Brain (organoid and tissue), 16 donors: ENCODE measurements at places on chromosomes 7 and 10. TPM values are rescaled to one million over a fixed set of nuclear protein-coding genes. Genes with fewer than 3 reads are reported as not detected.

DNA sequence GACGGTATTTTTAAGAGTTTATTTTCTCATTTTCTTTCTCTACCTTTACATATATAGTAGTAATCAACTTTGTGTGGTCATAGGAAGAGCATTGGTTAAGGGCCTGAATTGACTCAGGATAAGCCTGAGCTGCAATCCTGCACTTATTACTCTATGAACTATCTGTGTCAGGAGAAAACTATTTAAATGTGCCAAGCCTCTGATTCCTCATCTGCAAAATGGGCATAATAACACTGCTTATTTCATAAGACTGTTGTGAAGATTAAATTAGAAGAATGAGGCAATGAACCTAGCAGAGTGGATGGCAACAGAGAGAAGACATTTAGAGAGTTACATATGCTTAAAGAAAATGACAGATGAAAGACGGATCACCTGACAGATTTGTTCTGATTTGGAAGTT, 175.5 kb downstream of the RELN start:
- no peak for DNase-seq

- DNase-seq = no peak
These were observed 14.3 kb upstream of the ARMC3 start for GRCh38 chr10:22913474-22914092.

GRCh38 chr7:33733870-33734650, 171.3 kb upstream of the BMPER start:
- no peak for DNase-seq

- no peak for DNase-seq
These were observed 81.1 kb downstream of the SVIL start for GRCh38 chr10:29553544-29554250.

- DNase-seq = no peak
These were observed 5.3 kb downstream of the ESYT2 start for GRCh38 chr7:158824028-158824427.

DNA sequence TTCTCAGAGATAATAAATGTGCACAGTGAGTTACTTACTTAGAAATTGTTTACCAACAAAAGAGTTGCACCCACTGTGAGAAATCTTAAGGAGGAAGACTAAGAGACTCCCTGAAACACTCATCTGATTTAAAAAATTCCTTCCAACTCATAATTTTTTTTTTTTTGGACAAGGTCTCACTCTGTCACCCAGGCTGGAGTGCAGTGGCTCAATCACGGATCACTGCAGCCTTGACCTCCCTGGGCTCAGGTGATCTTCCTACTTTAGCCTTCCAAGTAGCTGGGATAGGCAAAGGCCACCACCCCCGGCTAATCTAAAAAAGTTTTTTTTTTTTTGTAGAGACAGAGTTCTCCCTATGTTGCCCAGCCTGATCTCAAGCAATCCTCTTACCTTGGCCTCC, 36.0 kb downstream of the MALSU1 start:
- DNase-seq = no peak

- peak; percentile 49 for DNase-seq
These were observed 113.0 kb downstream of the EXOC4 start for GRCh38 chr7:133365917-133366316.

DNA sequence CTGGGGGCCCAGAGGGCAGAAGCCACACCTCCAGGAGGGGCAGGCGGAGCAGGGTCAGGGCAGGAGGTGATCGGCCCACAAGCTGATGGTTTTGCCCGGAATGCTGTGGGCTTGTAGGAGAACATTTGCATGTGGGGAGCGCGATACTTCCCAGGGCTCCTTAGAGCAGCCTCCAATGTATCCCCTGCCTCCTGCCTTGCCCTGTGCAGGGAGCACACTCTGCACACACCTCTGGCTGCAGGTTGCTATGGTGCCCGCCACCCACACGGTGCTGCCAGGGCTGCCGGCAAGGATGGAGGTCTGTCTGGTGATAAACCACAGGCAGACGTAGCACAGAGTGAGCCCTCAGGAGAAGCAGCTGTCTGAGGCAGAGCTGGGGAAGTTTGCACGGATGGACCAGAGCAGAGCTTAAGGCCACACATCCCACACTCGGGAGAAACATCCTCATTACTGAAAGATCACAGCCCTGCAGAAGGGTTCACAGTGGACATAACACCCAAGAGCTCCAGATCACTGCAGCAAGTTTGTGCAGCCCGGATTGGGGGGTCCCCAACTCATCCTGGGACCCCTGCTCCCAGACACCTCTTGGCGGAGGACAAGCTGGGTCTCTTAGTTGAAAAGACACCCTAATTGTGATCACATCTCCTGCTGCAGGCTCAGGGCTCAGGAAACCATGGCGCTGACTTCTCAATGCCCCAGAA, 41.8 kb downstream of the VIPR2 start:
- no peak for DNase-seq

GRCh38 chr7:22696541-22697228, 30.3 kb upstream of the IL6 start:
- no peak for DNase-seq

Gene HTRA1
- polyA plus RNA-seq = 280 TPM

GRCh38 chr10:74282151-74282847, 131.3 kb downstream of the ADK start:
- DNase-seq = no peak

Gene TMEM139
- polyA plus RNA-seq = 2.3 TPM

DNA sequence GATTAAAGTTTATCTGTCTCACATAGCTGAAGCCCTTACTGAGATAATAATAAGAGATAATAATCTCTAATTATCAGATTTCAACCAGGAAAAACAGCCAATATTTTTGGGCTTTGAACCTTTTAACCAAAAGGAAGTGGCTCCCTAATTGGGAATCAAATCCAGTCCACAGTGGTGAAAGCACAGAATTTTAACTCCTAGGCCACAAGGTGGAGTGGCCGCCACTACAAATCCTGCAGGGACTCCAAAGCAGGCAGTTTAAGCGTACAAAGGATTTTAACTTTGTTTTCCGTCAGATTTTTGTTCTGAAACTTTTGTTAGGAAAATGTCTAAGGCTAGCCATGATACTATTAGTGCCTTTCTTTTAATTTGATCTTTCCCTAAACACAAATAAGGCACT, 99.6 kb upstream of the CCNY start:
- DNase-seq = no peak

- DNase-seq = no peak
These were observed 493.1 kb downstream of the AUTS2 start for GRCh38 chr7:70091362-70091761.

Gene PIK3AP1
- polyA plus RNA-seq = 3.4 TPM

GRCh38 chr7:1083729-1084657, 3.9 kb upstream of the GPER1 start:
- DNase-seq = no peak

DNA sequence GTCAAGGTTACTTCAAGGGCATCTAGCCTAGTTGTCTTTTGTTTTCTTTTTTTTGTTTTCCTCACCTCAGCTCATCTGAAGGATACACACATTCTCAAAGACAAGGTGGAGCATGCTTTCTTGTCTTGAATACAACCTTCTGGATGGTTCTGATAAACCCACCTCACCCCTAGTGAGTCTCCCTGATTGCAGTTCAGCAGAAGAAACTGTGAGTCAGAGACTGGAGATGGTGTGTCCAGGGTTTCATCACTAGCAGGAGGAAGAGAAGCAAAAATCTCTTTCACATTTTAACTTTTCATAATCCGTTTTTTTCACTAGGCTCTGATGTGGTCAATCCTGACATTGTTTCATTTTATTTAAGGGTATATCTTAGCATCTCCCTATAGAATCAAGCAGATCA, 143.0 kb upstream of the NRBF2 start:
- DNase-seq = no peak

DNA sequence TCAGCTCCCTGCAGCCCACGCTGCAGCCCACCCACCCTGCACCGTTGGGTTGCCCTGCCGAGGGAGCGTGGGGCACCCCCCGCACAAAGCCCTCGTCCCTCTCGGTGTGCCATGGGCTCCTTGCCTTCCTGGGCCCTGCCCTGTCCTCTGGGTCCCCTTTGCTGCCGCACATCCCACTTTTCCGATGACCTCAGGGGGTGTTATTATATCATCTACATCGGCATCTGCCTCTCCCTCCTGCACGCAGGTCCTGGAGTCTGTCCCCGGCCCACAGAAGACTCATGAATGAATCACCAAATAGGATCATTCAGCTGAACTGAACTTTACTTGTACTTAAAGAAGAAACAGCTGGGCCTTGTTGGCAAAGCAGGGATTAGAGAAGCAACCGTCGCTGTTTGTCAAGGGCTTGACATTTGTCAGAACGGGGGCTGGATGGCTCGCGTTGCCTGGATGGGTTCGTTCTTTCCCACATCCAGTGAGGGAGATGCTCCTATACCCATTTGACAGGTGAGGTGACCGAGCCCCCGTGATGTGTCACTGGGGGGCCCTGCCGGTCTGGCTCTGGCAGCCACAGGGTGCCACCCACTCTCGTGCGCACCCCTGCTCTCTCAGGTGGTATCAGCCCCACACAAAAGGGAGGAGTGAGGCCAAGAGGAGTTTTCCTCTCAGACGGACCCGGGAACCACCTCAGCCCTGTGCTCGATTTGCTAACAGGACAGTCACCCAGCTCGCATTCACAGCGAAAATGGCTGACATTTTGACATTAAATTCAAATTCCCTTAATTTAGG, 58.6 kb upstream of the EBF3 start:
- DNase-seq = no peak

GRCh38 chr7:41005374-41005901, 697.5 kb downstream of the INHBA start:
- no peak for DNase-seq
